Caco-2 (cell line): ENCODE measurements at places on chromosomes 16 and 17.

GRCh38 chr17:69607162-69607834 is 192.8 kb downstream of the MAP2K6 start:
- peak; percentile 65 for DNase-seq

- no peak for DNase-seq
Observed at GRCh38 chr16:87562201-87562600, 40.1 kb upstream of the JPH3 start.

DNA sequence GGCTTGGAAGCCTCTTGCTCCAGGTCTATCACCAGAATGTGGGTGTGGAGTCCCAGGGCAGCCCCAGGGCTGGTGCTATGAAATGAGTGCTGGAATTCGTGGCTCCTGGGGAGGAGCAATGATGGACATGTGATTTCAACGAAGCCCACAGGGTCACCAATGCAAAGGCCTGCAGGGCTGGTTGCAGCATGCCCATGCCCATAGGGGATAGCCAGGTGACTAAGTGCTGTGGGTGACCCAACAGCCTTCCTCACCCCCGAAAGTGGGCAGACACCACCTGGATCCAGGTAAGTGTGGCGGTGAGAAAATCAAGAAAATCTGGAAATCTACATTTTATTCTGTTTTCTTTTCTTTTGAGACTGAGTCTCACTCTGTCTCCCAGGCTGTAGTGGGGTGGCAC is 87.5 kb upstream of the GPRC5B start:
- DNase-seq = no peak

GRCh38 chr16:27829975-27830374 is 233.5 kb downstream of the GSG1L start:
- DNase-seq = no peak

- DNase-seq = no peak
Observed at GRCh38 chr17:80858301-80859001, 133.2 kb upstream of the CHMP6 start.

GRCh38 chr17:75064460-75064859 is 17.4 kb downstream of the KCTD2 start:
- no peak for DNase-seq

DNA sequence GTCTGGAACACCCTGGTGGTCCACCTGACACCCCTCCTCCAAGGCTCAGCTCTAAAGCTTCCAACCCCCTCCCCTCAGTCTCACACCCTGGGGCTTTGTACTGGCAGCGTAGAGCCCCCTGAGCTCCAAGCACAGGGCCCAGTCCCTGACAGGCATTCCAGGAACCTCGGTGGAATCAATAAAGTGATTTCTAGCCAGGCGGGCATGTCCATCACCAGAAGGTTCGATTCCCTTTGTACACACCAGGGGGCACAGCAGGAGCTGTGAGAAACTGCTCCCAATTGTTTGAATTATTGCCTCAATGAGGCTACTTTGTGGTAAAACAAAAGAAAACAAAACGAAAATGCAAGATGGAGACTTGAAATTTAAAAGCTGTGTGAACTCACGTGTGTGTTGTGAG is 51.8 kb downstream of the SMPD3 start:
- DNase-seq = no peak

DNA sequence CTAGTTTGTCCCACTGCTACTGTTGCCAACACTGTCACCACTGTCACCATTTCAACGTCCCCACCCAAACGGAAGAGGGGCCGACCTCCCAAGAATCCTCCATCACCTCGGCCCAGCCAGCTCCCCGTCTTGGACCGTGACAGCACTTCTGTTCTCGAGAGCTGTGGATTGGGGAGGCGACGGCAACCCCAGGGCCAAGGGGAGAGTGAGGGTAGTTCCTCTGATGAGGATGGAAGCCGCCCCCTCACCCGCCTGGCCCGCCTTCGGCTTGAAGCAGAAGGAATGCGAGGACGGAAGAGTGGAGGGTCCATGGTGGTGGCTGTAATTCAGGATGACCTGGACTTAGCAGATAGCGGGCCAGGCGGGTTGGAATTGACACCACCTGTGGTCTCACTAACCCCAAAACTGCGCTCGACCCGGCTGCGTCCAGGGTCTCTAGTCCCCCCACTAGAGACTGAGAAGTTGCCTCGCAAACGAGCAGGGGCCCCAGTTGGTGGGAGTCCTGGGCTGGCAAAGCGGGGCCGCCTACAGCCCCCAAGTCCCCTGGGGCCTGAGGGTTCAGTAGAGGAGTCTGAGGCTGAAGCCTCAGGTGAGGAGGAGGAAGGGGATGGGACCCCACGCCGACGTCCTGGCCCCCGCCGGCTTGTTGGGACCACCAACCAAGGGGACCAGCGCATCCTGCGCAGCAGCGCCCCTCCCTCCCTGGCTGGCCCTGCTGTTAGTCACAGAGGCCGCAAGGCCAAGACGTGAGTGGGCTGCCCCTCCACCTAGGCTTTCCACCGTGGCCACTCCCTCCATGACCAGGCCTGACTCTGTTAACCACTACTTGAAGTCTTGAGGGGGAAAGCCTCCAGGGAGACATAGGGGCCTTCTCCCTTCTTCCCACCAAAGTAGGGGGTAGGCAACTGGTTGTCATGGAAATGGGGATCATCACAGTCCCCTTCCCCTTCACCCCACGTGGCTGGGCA is 9.0 kb upstream of the PHKG2 start:
- DNase-seq = no peak

- peak; percentile 87 for DNase-seq
Observed at GRCh38 chr17:2050300-2051060, 4.4 kb upstream of the HIC1 start.

- no peak for DNase-seq
Observed at GRCh38 chr16:85839681-85840240, 40.3 kb downstream of the COX4I1 start.

DNA sequence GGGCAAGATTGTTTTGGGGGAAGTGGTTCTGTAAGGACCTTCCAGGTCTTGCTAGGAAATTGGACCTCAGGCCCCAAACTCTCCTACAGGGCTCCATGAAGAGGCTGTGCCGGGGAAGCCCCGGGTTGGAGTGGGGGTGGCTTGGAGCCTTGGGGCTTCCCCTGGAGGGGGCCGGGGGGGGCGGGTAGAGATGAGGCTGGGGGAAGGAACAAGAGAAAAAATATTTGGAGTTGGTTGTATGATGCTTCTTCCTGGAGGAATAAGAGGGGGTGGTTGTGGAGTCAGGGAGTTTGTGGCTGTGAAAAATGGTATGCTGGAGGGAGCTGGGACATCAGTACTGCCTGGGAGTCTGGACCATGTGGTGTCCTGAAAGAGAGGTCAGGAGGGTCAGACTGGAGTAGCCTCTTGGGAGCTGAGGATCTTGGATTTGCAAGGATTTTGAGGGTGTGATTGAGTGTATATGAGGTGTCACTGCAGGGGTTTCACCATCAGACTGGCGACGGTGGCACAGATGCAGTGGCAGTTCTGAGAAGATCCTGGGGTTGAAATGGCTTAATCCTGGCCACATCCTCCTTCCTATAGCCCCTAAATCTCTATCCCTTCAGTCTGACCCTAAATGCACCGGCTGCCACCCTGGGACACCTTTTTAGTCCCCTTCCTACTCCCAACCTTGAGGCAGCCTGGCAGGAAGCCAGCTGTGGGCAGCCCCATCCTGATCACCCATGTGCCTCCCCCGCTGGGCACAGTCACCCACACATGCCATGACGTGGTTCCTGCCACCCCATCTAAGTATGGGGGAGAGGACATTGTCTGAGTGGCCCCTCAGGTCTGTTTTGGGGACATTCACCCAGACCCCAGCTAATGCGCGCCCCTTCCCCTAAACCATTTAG is 10.9 kb downstream of the RARA start:
- no peak for DNase-seq

DNA sequence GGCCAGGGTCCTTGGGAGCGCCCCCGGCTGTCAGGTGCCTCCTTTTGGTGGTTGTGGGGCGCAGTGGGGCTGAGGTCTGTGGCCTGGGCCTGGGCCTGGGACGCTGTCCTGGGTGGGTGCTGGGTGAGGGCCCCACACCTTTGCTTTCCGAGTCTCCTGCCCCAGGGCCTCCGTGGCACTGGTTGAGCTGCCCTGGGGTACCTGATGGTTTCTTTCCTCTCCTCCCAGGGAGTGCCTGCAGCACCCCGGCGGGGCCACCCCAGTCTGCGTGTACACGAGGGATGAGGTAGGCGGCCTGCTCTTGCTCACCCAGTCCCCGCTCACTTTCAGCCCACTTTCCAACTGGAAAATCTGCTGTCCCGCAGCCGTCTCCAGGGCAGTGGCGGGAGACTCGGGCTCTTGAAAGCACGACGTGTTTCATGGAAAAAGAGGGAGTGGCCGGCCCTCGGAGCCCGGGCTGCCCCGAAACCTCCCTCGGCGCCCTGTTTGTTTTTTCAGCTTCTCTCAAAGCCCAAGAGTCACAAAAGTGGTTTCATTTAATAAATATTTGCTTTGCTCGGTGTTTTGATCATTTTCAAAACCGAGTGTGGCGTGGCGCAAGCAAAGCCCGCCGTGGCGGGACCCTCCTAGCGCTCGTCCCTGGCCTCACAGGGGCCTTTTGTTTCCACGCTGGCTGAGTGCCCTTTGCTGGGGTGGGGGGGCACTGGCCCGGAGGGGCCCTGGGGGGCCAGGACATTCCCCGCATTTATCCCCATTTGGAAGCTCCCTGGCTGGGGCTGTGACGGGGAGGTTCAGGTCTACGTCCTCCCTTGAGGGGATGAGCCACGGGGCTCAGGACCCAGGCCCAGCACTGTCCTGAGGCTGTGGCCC is 17.4 kb downstream of the ASPSCR1 start:
- no peak for DNase-seq

DNA sequence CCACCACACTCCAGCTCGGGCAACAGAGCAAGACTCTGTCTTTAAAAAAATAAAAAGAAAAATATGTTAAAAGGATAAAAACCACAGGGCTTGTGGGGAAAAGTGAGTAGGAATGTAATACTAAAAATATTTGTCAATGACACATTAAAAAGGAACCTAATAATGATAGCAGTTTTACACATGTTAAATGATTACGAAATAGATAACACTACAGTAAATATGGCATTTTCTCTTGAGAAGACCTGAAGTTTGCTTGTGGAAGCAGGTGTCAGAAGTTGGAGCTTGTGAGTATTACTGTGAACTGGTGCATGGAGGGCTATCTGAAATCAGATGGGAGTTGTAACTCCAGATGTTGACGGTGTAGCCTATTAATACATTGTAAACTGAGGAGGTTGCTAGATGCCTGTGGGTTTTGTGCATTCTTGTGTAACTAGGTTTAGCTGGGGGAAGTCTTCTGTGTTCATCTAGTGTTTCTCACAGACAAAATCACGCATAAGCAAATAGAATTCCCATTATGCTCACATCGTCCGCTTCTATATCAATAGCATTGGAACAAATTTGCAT is 44.2 kb upstream of the CLEC18A start:
- DNase-seq = no peak

- no peak for DNase-seq
Observed at GRCh38 chr17:77424585-77425344, 284.0 kb downstream of the SEC14L1 start.

GRCh38 chr17:37089956-37090355 is 141.2 kb downstream of the AATF start:
- no peak for DNase-seq

DNA sequence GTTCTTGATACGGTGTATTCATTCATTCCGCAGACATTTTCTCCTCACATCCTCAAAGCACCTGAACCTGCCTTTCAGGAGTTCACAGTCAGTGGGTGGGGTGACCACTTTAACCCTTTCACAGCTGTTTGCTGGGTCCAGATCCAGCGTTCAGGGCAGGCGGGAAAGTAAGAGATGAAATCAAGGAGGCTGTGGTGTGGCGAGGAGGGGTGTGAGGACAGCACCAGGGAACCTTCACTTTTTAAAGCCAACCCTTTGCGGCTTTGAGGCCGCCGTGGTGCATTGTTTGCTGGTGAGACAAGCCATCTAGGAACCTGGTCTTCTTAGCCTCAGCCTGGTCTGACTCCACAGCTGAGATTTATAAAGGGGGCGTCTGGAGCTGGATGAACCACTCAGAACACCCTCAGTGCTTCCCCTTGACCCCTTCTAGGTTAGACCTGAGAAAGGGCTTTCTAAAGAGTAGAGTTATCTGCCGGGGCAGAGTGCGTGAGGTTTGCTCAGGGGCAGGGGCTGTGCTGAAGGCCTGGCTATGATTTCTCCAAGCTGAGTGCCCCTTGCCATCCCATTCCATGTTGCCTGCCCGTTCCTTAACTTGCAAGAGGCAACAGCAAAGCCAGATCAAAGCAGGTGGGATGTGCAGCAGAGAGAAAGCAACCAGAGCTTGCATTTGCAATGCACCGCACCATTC is 933 bp downstream of the CCR7 start:
- no peak for DNase-seq

GRCh38 chr17:37824534-37825485 is 80.0 kb upstream of the HNF1B start:
- DNase-seq = peak; percentile 55
